Glutamatergic neuron (in vitro differentiated cells): ENCODE measurements at places on chromosomes 6 and 20. TPM values are rescaled to one million over a fixed set of nuclear protein-coding genes. Genes with fewer than 3 reads are reported as not detected.

GRCh38 chr6:150749091-150749670 is 116.3 kb upstream of the MTHFD1L start:
- no peak for DNase-seq
- H3K27ac ChIP-seq: no peak overlapping the region
- peaks cover 5% of the 10 kb centered on the region for H3K4me1 ChIP-seq

GRCh38 chr6:28220257-28221133 is 4.6 kb upstream of the ZSCAN9 start:
- DNase-seq: no peak
- no peaks in the 10 kb centered on the region for H3K36me3 ChIP-seq
- H3K27me3 ChIP-seq: peaks cover 9% of the 10 kb centered on the region
- H3K27ac ChIP-seq: no peak overlapping the region
- H3K4me3 ChIP-seq: no peak overlapping the region
- H3K4me1 ChIP-seq: peaks cover 2% of the 10 kb centered on the region

- peaks cover 4% of the 10 kb centered on the region for H3K4me1 ChIP-seq
- H3K36me3 ChIP-seq: no peaks in the 10 kb centered on the region
- peaks cover 4% of the 10 kb centered on the region for H3K27me3 ChIP-seq
- DNase-seq: no peak
- H3K4me3 ChIP-seq: no peak overlapping the region
- H3K27ac ChIP-seq: no peak overlapping the region
These were observed 10.3 kb downstream of the MOG start for GRCh38 chr6:29667158-29667557.

DNA sequence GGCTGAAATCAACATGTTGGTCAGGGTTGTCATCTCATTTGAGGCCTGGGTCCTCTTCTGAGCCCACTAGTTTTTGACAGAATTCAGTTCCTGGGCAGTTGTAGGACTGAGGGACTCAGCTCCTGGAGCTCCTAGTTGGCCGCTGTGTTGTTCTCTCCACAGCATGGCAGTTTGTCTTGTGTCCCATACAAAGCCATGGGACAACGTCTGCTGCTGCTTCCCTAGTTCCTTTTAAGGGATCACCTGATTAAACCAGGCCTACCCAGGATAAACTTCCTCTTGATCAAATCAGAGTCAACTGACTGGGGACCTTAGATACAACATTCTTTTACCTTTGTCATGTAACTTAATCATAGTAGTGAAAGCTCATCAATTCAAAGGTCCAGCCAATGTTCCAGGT is 141.0 kb downstream of the BCAS1 start:
- no peaks in the 10 kb centered on the region for H3K4me1 ChIP-seq
- H3K27ac ChIP-seq: no peak overlapping the region
- no peaks in the 10 kb centered on the region for H3K27me3 ChIP-seq
- no peaks in the 10 kb centered on the region for H3K36me3 ChIP-seq
- DNase-seq: no peak
- no peak overlapping the region for H3K4me3 ChIP-seq

- no peak for DNase-seq
- no peak overlapping the region for H3K4me3 ChIP-seq
- no peak overlapping the region for H3K27ac ChIP-seq
These were observed 35.3 kb upstream of the APCDD1L start for GRCh38 chr20:58550275-58551059.

- peaks cover 15% of the 10 kb centered on the region for H3K4me1 ChIP-seq
- no peak for DNase-seq
- peaks cover 4% of the 10 kb centered on the region for H3K36me3 ChIP-seq
These were observed 171.8 kb upstream of the AKAP12 start for GRCh38 chr6:151067684-151068596.

- peaks cover 43% of the 10 kb centered on the region for H3K27me3 ChIP-seq
- DNase-seq: peak; percentile 52
- peak overlapping the region; percentile 33 for H3K27ac ChIP-seq
- H3K4me1 ChIP-seq: peaks cover 16% of the 10 kb centered on the region
These were observed 48.5 kb downstream of the PYGB start for GRCh38 chr20:25296094-25297093.

SLC32A1 gene
- total RNA-seq: 0.59 TPM

TFAP2D gene
- total RNA-seq: not detected

DNA sequence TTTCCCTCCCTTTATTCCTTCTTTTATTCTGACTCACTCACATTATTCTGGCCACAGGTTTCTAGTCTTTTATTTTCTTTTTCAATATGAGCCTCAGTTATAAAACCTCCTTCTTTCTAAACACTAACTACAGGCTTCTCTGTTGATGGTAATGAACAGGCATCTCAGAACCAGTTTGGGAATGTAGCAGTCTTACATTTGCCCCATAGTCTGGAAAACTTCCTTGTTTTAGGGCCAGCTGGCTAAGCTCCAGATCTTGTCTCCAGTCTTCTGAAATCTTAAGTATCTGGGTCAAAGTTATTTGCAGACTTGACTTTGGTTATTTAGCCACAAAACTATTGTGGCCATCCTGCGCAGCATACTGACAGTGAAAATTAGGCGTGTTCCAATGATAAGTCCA is 97.0 kb upstream of the MAN1A1 start:
- peaks cover 4% of the 10 kb centered on the region for H3K36me3 ChIP-seq
- peaks cover 24% of the 10 kb centered on the region for H3K4me1 ChIP-seq
- no peak for DNase-seq
- no peak overlapping the region for H3K27ac ChIP-seq
- H3K4me3 ChIP-seq: no peak overlapping the region

SSTR4 gene
- total RNA-seq: not detected

GRCh38 chr6:26358511-26358981 is 6.5 kb upstream of the BTN3A2 start:
- no peak overlapping the region for H3K27ac ChIP-seq
- H3K36me3 ChIP-seq: no peaks in the 10 kb centered on the region
- H3K4me3 ChIP-seq: no peak overlapping the region
- H3K27me3 ChIP-seq: no peaks in the 10 kb centered on the region
- no peak for DNase-seq

GRCh38 chr6:166625356-166625755 is 1.7 kb downstream of the RPS6KA2 start:
- no peaks in the 10 kb centered on the region for H3K36me3 ChIP-seq
- no peak for DNase-seq
- H3K27ac ChIP-seq: no peak overlapping the region
- H3K27me3 ChIP-seq: peaks cover 10% of the 10 kb centered on the region
- peaks cover 20% of the 10 kb centered on the region for H3K4me1 ChIP-seq

DNA sequence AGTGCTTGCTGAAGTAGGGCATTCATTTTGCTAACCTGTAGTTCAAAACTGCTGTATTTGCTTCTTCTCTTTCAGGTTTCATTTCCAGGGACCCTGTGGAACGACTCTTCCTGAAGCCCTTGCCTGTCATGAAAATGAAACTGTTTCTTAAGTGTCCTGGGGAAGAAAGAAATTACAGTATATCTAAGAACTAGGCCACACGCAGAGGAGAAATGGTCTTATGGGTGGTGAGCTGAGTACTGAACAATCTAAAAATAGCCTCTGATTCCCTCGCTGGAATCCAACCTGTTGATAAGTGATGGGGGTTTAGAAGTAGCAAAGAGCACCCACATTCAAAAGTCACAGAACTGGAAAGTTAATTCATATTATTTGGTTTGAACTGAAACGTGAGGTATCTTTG is 3.4 kb upstream of the NOL7 start:
- H3K4me3 ChIP-seq: no peak overlapping the region
- H3K27ac ChIP-seq: peak overlapping the region; percentile 31
- H3K36me3 ChIP-seq: no peaks in the 10 kb centered on the region
- no peaks in the 10 kb centered on the region for H3K27me3 ChIP-seq

AGER gene
- 13.2 TPM for total RNA-seq

- no peak for DNase-seq
- no peaks in the 10 kb centered on the region for H3K27me3 ChIP-seq
- H3K4me3 ChIP-seq: no peak overlapping the region
- no peak overlapping the region for H3K27ac ChIP-seq
- H3K36me3 ChIP-seq: no peaks in the 10 kb centered on the region
These were observed 156.0 kb downstream of the BACH2 start for GRCh38 chr6:90140683-90141082.

- no peaks in the 10 kb centered on the region for H3K4me1 ChIP-seq
- H3K4me3 ChIP-seq: no peak overlapping the region
- H3K36me3 ChIP-seq: no peaks in the 10 kb centered on the region
These were observed 5.9 kb upstream of the SERPINB6 start for GRCh38 chr6:2977290-2977689.

DNA sequence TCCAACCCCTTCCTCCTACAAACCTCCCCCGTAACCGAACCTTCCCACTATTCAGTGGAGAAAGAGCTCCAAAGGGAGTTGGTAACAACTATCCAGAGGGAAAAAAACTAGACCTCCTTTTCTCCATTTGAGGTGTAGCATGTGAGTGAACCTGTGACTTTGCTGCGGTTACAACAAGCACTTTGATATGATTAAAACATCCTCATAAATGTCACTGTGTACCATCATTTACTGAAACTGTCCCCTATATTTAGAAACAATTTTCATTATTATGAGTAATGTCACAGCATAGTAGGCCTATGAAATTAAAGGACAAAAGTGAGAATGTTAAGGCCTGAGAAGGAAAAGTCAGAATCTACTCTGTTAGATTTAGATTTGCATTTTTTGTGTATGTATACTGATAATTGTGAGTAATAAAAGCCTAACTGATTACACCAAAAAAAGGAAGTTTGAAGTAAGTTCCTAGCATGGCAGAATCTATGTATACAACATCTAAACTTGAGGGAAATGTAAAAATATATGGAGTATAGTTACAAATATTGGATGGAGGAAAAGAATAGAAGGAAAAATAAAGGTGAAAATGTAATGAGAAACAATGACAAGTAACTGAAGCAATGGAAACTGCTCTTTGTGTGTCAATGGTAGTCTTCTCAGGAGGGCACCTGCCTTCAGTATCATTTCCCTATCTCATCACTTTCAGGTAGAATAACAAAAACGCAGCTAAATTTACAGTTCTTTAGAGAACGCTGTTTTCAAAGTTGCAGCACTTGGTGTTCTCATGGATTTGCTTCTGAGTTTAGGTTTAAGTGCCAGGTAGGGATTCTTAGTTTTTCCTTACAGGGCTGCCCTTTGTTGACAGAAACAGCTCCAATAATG is 145.9 kb downstream of the IMPG1 start:
- no peak overlapping the region for H3K4me3 ChIP-seq
- H3K27ac ChIP-seq: no peak overlapping the region
- no peak for DNase-seq
- H3K36me3 ChIP-seq: no peaks in the 10 kb centered on the region
- no peaks in the 10 kb centered on the region for H3K27me3 ChIP-seq

DNA sequence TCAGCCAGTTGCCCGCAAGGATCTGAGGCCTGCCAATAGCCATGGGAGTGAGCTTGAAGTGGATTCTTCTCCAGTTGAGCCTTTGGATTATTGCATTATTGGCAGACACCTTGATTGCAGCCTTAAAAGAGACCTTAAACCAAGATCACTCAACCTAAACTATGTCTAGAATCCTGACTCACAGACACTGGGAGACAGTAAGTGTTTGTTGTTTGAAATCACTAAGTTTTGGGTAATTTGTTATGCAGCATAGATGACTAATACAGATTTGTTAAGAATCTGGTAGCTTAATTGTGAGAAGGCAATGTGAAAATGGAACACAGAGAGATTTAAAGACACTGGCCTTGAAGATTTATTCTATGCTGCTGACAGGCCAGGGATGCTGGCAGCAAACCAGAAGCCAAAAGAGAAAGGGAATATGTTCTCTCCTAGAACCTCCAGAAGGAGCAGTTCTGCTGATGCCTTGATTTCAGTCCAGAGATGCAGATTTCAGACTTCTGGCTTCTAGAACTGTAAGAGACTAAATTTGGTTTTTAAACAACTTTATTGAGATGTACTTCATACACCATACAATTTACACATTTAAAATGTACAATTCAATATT is 17.6 kb downstream of the SIRPD start:
- no peak overlapping the region for H3K4me3 ChIP-seq
- no peaks in the 10 kb centered on the region for H3K4me1 ChIP-seq
- no peak overlapping the region for H3K27ac ChIP-seq
- no peak for DNase-seq
- H3K36me3 ChIP-seq: no peaks in the 10 kb centered on the region

- H3K27me3 ChIP-seq: peaks cover 2% of the 10 kb centered on the region
- no peak overlapping the region for H3K27ac ChIP-seq
- H3K4me1 ChIP-seq: peaks cover 7% of the 10 kb centered on the region
- H3K4me3 ChIP-seq: no peak overlapping the region
These were observed 124.3 kb upstream of the TMEM170B start for GRCh38 chr6:11413117-11413687.

PRDM1 gene
- total RNA-seq: not detected

GRCh38 chr6:150293423-150294173 is 75.2 kb upstream of the IYD start:
- H3K36me3 ChIP-seq: peaks cover 17% of the 10 kb centered on the region
- no peak overlapping the region for H3K27ac ChIP-seq
- DNase-seq: no peak
- no peaks in the 10 kb centered on the region for H3K4me1 ChIP-seq
- peaks cover 3% of the 10 kb centered on the region for H3K27me3 ChIP-seq

XKR7 gene
- total RNA-seq: 284 TPM

- no peak for DNase-seq
- no peaks in the 10 kb centered on the region for H3K36me3 ChIP-seq
- H3K27me3 ChIP-seq: no peaks in the 10 kb centered on the region
- peaks cover 1% of the 10 kb centered on the region for H3K4me1 ChIP-seq
- H3K4me3 ChIP-seq: no peak overlapping the region
These were observed 73.7 kb upstream of the CITED2 start for GRCh38 chr6:139448051-139448649.

- no peak overlapping the region for H3K4me3 ChIP-seq
- DNase-seq: no peak
- H3K27ac ChIP-seq: no peak overlapping the region
- no peaks in the 10 kb centered on the region for H3K36me3 ChIP-seq
- H3K27me3 ChIP-seq: no peaks in the 10 kb centered on the region
These were observed 50.3 kb downstream of the TPBG start for GRCh38 chr6:82413868-82414267.

- peaks cover 3% of the 10 kb centered on the region for H3K4me1 ChIP-seq
- no peak overlapping the region for H3K27ac ChIP-seq
- no peaks in the 10 kb centered on the region for H3K36me3 ChIP-seq
- H3K27me3 ChIP-seq: peaks cover 2% of the 10 kb centered on the region
These were observed 122.8 kb downstream of the C6orf118 start for GRCh38 chr6:165186441-165187205.

GRCh38 chr6:106098383-106099234 is 12.5 kb downstream of the PRDM1 start:
- H3K27ac ChIP-seq: no peak overlapping the region
- H3K36me3 ChIP-seq: no peaks in the 10 kb centered on the region
- H3K4me1 ChIP-seq: peaks cover 24% of the 10 kb centered on the region
- no peak for DNase-seq
- peaks cover 3% of the 10 kb centered on the region for H3K27me3 ChIP-seq

DNA sequence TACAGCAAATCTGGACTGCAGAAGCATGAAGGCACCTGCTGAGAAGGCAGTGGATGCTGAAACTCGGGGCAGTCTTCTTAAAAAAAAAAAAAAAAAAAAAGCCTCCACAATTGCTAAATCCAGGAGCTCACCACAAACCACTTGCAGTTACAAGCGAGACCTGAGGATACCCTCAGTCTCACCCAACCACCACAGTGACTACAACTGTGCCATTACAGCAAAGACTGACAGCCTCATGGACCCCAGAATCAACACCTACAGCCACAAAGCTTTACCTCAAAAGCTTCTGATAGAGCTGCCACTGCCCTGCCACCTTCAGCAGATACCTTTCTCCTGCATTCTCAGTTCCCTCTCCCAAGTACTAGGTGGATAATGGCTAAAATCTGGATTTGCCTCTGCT is 9.0 kb downstream of the COL21A1 start:
- H3K27ac ChIP-seq: no peak overlapping the region
- H3K4me3 ChIP-seq: no peak overlapping the region
- H3K36me3 ChIP-seq: no peaks in the 10 kb centered on the region
- no peaks in the 10 kb centered on the region for H3K4me1 ChIP-seq
- no peak for DNase-seq
- no peaks in the 10 kb centered on the region for H3K27me3 ChIP-seq
